Stimulated activated CD4-positive, alpha-beta T cell treated with anti-CD3 and anti-CD28 coated beads, Interleukin-15, amount 100 ng/mL, for 1 hour (primary cell): ENCODE measurements at places on chromosomes 13 and 19.

- DNase-seq: no peak
Observed at GRCh38 chr19:7908078-7908699, 4.5 kb downstream of the MAP2K7 start.

DNA sequence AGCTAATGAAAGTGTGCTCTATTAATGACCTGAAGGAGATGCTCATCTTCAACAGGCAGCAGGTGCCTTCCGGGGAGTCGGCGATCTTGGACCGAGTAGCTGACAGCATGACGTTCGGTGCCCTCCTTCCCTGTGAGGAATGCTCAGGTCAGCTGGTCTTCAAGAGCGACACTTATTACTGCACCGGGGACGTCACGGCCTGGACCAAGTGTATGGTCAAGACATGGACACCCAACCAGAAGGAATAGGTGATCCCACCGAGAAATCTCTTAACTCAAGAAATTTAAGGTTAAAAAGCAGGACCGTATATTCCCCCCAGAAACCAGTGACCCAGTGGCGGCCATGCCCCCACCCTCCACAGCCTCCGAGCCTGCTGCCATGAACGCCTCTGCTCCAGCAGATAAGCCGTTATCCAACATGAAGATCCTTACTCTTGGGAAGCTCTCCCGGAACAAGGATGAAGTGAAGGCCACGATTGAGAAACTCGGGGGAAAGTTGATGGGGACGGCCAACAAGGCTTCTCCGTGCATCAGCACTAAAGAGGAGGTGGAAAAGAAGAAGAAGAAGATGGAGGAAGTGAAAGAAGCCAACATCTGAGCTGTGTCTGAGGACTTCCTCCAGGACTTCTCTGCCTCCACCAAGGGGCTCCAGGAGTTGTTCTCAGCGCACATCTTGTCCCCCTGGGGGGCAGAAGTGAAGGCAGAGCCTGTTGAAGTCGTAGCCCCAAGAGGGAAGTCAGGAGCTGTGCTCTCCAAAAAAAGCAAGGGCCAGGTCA, 22.8 kb upstream of the ANKRD10 start:
- no peak for DNase-seq

GRCh38 chr19:43395561-43395960, 19.1 kb upstream of the TEX101 start:
- DNase-seq: no peak

GRCh38 chr19:10544753-10545251, 1.1 kb downstream of the ATG4D start:
- no peak for DNase-seq

DNA sequence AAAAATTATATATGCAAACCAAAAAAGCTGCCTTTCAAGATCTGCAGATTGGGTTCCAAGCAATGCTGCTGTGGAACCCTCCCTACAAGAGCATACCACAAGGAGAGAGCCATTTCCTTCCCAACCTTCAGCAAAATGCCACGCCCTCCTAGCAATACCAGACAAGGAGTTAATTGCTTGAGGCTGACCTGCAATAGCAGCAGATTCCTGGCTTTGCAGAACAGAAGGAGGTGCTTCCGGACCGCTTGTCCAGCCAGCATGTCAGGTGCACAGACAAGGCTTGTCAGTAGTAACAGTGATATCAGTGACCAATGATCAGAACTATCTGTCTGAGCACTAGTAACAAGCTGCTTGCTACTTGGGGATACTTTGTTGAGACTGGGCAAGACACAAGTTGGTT, 301.6 kb downstream of the FGF14 start:
- no peak for DNase-seq
